ENCODE measurements at places on chromosomes 1 and 21. TPM values are rescaled to one million over a fixed set of nuclear protein-coding genes. Genes with fewer than 3 reads are reported as not detected.

ALPL gene
- 3.7 TPM for total RNA-seq

UBXN10 gene
- total RNA-seq = 0.68 TPM

PTGER3 gene
- total RNA-seq = 45.2 TPM

GRCh38 chr1:211634461-211634860 lies 41.0 kb downstream of the NEK2 start:
- peaks cover 7% of the 10 kb centered on the region for H3K4me1 ChIP-seq
- no peaks in the 10 kb centered on the region for H3K36me3 ChIP-seq
- DNase-seq = no peak
- no peaks in the 10 kb centered on the region for H3K27me3 ChIP-seq
- no peak overlapping the region for H3K4me3 ChIP-seq
- no peak overlapping the region for H3K27ac ChIP-seq

GRCh38 chr1:212247179-212247721 lies 38.0 kb upstream of the PPP2R5A start:
- H3K27ac ChIP-seq = no peak overlapping the region
- no peaks in the 10 kb centered on the region for H3K4me1 ChIP-seq
- H3K4me3 ChIP-seq = no peak overlapping the region

TMEM200B gene
- 31.4 TPM for total RNA-seq

All from thoracic aorta (tissue), 2 donors.